NCI-H1694 treated with DMSO at 0.1 percent for 48 hours (cell line): ENCODE measurements at places on chromosomes 6 and 20.

GRCh38 chr6:167214206-167214605, 56.4 kb upstream of the GPR31 start:
- DNase-seq: no peak

DNA sequence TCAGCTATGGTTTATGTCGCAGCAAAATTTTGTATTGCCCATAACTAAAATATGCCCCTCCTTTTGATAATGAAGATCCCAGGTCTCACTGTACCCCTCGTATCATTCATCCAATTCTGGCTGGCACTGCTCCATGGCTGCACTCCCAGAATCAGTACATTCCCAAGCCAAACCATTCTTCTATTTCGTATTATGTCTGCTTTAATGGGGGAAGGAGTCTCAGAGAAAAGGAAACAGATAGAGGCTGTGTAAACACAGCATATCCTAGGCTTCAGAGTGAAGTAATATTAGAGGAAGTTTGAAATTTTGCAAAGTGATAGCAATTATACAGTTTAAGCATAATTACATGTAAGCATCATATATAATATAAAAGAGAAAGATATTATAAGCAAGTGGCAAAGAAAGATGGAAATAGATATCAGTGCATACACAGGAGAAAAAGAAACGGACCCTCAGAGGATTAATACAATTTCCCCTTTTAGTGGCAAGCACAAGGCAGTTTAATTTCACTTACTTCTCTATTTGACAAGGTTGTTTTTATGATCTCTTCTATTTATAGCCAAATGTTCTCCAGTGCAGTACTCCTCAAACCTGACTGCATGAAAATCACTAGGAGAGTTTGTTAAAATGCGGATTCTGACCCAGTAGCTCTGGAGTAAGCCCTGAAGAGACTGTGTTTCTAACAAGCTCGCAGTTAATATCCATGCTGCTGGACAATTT, 56.5 kb upstream of the TENT5A start:
- DNase-seq: no peak

- DNase-seq: no peak
These were observed 224.0 kb upstream of the GMDS start for GRCh38 chr6:2469428-2469827.

DNA sequence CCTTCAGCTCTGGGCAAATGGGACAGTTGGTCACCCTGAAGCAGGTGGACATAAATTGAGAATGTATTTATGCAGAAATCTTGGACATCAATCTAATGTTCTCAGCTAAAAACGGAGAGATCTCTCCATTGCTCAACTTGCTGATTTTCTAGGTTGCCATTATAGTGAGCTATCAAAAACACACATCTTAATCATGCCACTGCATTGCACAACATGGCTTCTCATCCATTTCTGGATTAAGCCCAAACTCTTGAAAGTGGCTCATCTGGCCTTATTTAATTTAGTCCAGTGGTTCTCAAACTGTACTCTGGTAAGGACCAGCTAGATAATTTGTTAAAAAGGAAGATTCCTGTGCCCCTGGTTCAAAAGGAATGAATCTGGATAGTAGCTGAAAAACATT, 324.9 kb upstream of the CITED2 start:
- DNase-seq: no peak
